ENCODE measurements at places on chromosomes 3 and 15.

DNA sequence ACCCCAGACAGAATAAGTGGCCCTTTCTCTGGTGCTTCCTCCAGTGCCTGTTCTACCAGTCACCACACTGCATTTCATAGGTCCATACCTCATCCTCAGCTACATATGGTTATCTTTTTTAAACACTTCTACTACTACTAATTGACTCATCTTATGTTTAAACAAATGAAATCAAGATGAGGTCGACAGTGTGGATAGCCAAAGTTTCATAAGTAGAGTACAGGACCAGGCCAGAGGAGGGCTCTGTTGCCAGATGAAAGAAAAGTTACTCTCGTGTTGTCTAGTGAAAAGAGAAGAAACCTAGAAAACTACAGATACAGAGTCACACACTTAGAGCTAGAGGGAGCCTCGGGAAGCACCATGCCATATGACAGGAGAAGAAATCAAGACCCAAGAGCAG is 296.1 kb downstream of the VPS13C start:
- no peak for DNase-seq

DNA sequence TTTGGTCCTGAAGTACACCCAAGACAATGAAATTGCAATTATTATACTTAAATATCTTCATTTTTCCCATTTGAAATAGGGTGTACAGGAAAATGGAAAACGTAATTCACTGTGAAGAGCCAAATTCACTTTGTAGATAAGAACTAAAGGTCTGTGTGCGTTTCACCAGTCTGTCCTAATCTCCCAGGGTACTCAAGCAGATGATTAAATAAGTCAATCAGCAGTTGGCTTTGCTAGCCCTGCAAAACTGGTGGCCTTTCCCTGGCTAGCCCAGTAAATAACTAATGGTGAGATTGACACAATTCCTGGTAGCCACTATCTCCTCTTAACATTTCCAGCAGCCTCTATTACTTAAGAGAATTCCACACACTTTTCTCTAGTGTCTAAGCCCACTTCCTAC is 389.3 kb downstream of the TBL1XR1 start:
- no peak for DNase-seq

GRCh38 chr3:197022405-197023231 is 7.0 kb downstream of the MELTF start:
- no peak for DNase-seq

DNA sequence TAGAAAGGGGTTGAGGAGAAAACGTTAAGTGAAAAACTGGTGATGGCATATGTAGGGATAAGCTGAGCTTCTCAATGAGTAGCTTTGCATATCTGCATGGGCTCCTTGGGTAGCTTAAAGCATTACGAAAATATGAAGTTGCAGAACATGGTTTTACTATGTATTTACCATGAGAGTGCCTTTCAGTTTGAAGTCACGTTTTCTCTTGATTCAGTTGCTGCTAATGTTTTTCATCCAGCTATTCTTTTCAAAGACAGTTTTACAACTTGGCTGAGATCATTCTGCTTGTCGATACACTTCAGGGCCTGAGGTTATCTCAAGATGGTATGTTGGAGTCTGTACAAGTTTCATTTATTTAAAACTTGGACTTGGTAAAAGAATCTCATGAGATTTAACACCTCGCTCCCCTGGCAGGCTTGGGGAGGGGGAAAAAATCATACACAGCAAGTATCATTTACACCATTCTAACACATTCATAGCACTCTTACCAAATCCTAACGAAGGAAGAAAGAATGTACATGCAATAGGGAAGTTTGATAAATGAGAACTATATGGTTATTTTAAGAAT is 103.3 kb upstream of the CMC1 start:
- DNase-seq: no peak

GRCh38 chr3:132029182-132029902 is 5.5 kb downstream of the CPNE4 start:
- peak; percentile 54 for DNase-seq

DNA sequence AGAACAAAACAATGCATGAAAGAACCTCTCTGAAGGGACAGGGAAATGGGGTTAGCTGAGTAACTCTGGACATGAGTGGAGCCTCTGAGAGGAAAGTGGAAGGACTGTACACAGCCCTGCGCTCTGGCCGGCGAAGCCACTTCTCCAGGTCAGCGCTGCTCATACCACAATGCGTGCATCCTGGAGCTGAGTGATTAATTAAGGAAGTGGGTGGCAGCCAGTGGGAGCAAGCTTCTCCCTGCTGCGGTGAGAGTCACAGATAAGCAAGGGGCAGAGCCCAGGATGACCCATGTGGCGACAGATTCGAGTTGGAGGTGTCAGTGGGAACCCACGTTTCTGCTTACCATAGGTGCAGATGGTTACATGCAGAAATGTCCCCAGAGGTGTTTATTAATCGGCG is 48.0 kb downstream of the KLF15 start:
- no peak for DNase-seq

DNA sequence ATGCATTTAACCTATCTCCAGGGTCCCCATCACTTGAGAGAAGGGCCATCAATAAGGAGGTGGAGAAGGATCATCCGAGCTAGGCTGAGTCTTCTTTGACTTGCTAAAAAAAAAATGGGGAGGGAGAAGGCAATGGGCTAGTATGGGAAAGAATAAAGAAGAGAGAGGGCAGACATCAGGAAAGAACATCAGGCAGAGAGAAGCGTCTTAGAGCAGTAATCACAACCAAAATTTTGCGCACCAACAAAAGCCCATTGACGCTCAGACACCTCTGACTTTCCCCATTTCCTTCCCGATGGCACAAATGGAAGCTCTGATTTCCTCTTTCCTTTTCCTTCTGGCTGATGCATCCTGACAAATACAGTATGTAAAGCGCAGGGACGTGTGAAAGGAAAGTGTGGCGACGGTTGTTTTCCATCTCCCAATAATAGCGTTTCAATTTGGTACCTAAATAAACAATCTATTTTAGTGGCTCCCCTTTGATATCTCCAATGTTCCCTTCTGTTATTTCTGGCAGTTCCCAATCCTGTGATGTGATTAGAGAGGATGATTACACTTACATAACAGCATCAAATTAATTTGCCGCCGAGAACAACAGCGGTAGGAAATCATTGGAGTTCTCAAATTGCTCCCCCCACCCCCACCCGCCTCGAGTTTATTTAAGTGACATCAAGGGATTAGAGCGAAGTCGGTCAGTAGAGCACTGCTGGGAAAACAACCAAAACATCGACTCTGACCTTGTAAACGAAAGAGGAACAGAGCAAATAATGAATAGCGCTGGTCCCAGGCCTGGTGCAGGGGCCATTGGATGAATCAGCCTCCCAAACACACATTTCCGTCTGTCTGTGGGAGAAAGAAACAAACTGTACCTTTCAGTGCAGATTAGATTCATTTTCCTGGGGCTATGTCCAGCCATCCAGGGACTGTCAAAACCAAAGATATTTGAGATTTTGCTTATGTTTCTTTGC is 273.3 kb upstream of the ICE2 start:
- no peak for DNase-seq

DNA sequence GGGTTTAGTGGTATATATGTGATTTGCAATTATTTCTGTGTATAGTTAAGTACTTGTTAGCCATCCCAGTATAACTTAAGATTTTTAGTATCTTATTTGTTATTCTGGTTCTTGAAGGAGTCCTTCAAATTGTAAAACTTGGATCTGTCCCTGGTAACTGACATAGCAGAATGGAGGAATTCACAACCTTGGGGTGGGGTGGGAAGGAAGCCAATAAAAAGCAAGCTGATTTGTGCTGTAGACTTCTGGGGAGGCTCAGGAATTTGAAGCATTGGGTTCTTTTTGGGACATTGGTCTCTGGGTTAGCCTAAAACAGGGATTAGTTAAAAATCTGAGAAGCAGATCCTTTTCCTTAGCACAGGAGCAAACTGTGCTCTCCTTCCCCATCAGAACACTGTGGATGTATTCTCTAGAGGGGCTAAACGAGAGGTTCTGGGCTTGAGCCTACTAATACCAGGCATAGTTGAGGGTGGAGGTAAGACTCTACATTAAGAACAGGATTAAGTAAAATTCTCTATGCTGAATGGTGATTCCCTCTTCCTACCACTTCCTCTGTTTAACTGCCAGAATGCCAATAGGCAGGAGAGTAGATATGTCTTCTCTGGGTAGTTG is 42.2 kb downstream of the GMPS start:
- DNase-seq: no peak

- DNase-seq: no peak
Measured at GRCh38 chr3:57961828-57962447, 46.3 kb upstream of the FLNB start.

DNA sequence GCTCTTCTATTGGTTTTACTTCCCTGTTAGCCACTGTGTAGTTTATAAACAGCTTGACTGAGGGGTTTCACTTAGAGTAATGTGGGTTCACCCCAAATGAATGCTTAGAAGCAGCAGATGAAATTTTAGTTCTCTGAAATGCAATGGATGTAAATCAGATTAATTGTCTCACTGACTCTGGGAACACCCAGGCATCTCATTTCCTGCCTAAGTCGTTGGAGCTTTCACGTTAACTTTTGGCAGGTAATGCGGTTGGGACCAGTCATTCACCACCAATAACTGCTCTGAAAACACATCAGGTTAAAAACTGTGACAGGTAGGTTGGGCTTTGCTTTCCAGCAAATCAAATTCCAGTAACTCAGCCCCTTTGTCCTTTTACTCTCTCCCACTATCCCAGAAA is 775.4 kb downstream of the NTRK3 start:
- no peak for DNase-seq

DNA sequence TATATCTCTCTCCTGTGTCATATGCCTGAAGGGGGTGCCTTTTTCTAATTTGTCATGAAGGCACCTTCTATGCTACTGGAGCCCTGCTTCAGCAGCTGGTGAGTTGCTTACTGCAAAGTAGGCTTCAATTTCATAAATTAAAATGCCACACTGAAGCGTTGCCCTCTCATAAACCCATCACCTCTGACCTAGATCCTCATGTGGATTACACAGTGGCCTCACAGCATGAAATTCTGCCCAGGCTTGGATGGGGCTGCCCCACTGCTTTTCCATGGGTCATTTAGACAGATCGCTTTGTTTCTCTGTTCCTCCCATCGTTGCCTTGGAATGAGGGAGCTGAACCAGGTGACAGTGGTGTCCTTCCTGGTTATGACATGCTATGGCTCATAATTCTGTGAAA is 131.2 kb downstream of the RPL22L1 start:
- no peak for DNase-seq

DNA sequence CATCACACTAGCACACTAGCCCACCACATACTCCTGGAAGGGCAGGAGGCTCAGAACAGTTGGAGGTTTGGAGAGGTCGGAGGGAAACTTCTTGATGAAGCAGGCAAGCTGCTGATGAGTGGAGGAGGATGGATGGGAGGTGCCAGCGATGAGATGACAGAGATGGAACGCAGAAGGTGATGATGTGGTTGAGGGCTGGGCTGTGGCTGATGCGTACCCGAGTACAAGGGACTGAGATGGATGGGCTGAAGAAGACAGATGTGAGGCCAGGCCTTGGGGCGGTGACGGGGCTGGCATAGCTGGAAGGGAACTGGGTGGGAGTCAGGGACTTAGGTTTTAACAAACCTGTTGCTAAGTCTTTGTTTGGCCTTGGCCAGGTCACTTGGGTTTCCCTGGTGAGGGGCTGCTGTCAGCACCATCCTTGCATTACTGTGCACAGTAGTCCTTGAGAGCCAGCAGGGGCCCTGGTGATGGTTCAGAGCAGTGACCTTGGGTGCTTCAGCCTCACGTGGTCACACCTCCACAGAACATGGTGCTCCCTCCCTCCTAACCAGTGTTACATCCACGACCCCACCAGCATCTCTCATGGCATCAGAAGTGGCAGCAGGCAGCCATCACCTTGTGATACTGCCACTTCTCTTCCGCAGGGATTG is 164.5 kb downstream of the SLCO3A1 start:
- no peak for DNase-seq

- DNase-seq: no peak
Measured at GRCh38 chr3:25831578-25831977, 41.7 kb downstream of the OXSM start.

All from NCI-H2107 (cell line).